ENCODE measurements at places on chromosomes 4 and X.

DNA sequence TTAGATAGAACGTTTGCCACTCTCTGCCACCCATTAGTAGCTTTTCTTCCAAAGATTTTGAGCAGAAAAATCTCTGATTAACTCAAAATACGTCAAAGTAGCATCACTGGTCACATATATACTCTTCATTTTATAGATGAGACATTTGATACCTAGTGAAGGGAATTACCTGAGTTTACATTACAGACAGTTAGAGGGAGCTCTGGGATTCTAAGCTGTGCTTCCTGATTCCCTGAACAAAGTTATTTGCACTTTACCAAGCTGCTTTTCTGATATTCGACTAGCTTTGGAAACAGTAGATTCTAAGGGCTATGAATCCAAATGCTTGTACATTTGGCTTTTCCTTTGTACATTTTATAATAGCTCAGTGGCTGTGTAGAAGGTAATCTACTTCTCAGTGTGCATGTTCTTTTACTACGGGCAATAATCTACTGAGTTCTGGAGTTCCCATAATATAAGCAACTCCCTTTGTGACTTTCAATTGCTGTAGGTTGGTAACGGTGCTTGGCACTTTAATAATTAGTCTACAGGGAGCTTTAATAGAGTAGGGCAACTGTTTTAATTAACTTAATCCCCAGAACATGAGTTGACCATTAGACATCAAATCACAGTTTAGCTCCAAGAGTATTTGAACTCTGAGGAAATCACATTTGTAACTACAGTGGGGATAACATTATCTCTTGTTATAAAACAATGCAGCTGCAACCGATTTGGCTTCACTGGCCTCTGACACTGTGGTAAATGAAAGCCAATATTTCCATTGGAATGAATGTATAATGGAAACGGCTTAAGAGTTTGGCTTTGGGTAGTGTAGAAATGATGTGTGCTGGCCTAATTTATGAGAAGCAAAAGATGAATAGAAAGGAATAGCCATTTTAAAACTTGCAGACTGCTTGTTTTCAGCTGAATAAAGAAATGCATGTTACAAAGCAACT, 1602.4 kb downstream of the STIM2 start:
- no peak for DNase-seq

DNA sequence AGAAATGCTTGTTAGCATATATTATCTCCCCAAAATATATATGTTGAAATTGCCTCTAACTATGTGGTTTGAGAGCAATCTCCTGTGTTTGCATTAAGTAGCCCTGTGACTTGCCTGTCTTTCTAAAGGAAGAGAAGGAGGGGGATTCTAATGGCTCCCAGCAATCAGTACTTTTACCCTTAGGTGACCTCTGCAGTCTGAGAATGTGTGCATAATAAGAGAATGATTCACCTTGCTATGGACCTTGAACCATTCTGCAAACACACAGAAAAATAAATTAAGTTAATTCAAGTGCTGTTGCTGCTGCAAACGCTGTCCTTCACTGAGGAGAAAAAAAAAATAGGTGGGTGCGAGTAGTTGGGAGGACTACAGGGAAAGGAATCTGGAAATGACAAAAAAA, 322.2 kb downstream of the IQCM start:
- DNase-seq, result no peak

DNA sequence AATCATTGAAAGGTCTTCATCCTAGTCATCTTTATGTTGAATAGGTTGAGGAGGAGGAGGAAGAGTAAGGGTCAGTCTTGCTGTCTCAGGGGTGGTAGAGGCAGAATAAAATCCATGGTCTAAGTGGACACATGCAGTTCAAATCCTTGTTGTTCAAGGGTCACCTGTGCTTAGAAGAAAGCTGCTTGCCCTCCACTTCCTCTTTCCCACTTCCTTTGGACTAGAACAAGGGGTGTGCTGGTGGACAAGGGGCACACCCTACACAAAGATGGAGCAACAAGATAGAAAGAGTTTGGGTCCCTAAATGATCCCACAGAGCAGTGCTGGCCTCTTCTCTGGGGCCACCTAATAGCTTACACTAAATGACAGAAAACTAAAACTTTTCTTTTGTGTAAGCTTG, 47.9 kb downstream of the HSD17B13 start:
- DNase-seq, result no peak

GRCh38 chr4:76035141-76035540, 729 bp downstream of the CXCL11 start:
- DNase-seq, result no peak

DNA sequence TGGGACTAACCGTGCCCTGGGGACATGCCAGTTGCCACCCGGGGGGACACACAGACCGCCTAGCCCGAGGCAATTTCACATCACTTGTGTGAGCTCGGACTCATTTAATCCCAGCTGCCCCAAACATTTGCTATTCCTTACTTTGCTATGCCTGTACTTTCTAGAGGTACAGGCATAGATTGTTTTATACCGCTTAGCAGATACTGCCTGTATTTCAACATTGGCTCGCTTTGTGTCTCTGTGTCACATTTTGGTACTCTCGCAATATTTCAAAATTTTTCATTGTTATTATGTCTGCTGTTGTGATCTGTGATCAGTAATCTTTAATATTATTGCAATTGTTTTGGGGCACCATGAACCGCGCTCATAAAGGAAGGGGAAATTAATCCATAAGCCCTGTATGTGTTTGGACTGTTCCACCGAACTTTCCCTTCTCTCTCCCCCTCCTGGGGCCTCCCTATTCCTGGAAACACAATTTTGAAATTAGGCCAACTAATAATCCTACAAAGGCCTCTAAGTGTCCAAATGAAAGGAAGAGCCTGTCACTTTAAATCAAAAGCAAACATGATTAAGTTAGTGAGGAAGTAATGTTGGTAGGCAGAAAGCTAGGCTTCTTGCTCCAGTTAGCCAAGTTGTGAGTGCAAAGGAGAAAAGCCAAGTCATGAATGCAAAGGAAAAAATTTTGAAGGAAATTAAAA, 568 bp upstream of the CASP6 start:
- DNase-seq, result no peak

GRCh38 chrX:136210243-136210642, 41.0 kb downstream of the MAP7D3 start:
- DNase-seq, result no peak

GRCh38 chr4:102036016-102036415, 245.5 kb downstream of the BANK1 start:
- no peak for DNase-seq

GRCh38 chr4:110417136-110417535, 58.8 kb upstream of the ENPEP start:
- no peak for DNase-seq

DNA sequence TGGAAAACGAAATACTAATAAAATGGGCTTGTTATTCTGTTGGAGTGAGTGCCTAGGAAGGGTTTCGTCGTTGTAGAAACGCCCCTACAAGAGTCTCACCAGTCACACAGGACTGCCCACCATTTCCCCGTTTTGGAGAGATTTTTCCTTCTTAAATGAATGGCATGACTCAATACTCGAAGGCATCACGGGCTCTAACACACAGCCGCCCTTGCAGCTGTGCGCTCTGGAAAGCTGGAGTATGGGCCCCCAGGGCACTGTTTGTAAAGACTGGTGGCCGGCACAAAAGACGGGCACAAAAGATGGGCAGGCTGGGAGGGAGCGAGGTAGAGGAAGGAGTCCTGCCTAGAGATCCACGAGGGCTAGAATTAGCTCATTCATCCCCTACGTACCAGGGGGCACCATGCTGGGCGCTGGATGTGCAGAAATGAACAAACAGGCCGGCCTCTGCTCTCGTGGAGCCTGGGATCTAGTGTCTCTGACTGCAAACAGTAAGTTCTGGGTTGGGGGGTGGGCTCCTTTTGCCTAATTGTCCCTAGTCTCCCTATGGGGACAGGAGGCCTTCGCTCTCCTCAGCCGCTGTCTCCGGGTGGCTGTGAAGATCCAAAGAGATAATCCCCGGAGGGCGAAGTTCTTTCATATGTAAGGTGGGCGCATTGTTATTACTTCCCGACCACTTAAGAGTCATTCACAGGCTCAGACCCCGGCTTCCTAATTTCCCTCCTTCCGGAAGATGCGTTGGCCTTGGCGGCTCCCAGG, 1.0 kb upstream of the SFRP2 start:
- no peak for DNase-seq

DNA sequence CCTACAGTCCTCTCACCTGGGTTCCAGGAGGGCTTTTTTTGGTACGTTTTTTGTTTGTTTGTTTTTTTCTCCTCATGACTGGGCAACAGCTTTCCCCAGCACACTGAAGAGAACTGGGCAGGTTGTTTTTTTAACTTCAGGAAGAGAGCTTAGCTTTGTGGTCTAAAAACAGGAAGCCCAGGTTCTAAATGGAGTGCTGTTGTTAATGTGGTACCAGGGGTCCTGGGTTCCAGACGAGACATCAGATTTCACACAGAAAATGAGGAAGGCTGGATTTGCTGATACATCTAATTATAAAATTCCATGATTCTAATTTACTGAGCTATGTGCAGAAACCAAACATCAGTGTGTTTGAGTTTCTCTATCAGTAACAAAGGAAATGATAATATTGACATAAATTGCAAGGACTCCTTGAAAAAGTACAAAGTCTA, 4.2 kb downstream of the MYOZ2 start:
- no peak for DNase-seq

DNA sequence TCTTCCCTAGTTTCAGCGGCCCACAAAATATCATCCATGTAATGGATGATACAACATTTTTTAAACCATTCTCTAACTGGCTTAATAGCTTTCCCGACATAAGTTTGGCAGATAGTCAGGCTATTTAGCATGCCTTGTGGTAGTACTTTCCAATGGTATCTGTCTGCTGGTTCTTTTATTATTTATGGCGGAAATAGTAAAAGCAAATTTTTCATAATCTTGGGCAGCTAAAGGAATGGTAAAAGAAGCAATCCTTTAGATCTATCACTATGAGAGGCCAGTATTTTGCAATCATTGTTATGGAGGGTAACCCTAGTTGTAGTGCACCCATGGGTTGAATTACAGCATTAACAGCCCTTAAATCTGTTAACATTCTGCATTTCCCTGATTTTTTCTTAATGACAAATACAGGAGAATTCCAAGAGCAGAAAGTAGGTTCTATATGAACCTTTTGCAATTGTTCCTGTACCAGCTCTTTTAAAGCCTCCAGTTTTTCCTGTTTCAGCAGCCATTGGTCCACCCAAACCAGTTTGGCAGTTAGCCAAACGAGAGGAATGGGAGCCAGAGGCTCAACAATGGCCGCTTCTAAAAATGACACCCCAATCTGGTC, 14.3 kb upstream of the HSD17B11 start:
- DNase-seq, result no peak

GRCh38 chrX:19673375-19674040, 158.2 kb upstream of the MAP3K15 start:
- DNase-seq, result peak; percentile 6

GRCh38 chrX:118525174-118525730, 29.6 kb downstream of the DOCK11 start:
- no peak for DNase-seq

GRCh38 chr4:99633772-99634171, 23.9 kb downstream of the C4orf54 start:
- no peak for DNase-seq

DNA sequence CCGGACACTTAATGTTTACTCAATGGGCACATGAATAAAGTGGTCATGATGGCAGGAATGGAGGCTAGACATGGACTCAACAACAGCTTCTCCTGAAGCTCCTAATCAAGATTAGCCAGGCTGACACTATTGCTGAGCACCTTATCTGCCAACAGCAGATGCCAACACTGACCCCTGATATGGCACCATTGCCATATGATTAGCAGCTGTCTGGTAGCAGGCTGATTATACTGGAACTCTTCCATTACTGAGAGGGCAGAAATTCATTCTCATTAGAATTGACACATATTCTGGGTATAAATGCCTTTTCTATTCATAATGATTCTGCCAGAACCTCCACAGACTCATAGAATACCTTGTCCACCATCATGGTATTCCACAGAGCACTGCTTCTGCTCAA, 18.4 kb upstream of the AFF1 start:
- no peak for DNase-seq

- no peak for DNase-seq
These were observed 5.8 kb downstream of the MECP2 start for GRCh38 chrX:154091678-154092077.

- no peak for DNase-seq
These were observed 275.8 kb upstream of the IL1RAPL1 start for GRCh38 chrX:28311466-28311865.

GRCh38 chr4:142377342-142378091, 468.6 kb downstream of the INPP4B start:
- no peak for DNase-seq

- DNase-seq, result no peak
These were observed 39.0 kb downstream of the PLAC8 start for GRCh38 chr4:83075311-83076095.

GRCh38 chrX:21490341-21490740, 116.1 kb downstream of the CNKSR2 start:
- DNase-seq, result peak; percentile 18

GRCh38 chrX:45001048-45001447, 128.1 kb downstream of the KDM6A start:
- DNase-seq, result no peak

- DNase-seq, result no peak
These were observed 8.0 kb upstream of the KCNE5 start for GRCh38 chrX:109632906-109633504.

DNA sequence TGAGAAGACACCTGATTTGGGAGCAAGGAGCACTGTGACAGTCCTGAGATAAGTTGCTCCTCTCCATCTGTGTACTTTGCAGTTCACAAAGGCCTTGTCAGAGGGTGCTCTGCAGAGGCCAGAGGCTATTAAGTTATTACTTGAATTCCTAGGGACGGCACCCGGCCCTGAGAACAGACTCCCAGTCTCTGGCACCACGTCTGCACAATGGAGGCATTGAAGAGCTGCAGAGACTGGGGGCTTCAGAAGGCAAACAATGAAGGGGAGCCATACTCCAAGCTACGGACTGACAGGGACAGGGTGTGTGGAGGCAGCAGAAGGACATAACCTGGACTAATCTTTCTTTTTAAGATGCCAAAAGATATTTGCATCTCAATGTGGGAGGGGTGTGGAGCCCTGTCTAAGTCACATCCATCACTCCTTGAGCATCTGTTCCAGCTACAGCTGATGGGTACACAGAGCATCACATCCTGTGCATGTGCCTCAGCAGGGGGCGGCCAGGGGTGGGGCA, 11.5 kb downstream of the RASGEF1B start:
- no peak for DNase-seq

DNA sequence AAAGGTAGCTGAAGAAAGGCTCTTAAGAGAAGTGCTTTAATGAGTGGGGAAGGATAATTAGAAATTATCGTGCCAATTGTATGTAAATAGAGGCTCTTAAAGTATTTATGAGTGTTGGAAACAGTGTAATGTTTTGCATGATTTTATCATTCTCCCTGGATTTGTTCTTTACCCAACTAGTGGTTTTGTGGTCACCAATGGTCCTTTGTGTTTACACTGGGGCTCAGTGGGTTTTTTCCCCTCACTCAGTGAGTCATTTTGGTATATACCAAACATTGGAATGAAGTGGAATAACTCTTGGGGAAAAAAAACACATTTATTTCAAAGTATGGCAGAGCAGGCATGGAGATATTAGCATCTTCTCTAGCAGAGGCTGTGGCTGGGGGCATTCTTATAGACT, 20.8 kb upstream of the LGI2 start:
- DNase-seq, result no peak

GRCh38 chr4:40850496-40850895, 100.7 kb downstream of the NSUN7 start:
- DNase-seq, result no peak

- DNase-seq, result no peak
These were observed 70.7 kb upstream of the ANXA10 start for GRCh38 chr4:168021666-168022065.
